Activated CD4-positive, alpha-beta T cell treated with anti-CD3 and anti-CD28 coated beads, Interleukin-2, amount 10 ng/mL, durations not matched to agents 7 days and 5 days (primary cell): ENCODE measurements at places on chromosomes 6 and 20.

DNA sequence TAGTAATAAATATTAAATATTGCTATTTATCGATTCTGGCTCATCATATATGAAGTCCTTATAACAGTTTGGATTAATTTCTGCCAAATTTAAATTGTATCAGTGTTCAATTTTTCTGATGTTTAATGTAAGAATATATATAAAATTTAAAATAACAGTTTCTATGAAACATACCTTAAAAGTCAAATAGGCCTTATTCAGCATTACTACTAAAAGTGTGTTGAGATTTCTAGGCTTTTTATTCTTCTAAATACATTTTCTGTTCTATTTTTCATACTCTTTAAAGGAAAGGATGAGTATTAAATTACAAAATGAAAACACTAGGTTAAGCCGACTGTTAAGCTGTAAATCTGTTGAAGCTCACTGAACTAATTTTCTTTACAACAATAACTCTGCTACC lies 13.6 kb downstream of the PERP start:
- no peak overlapping the region for H3K4me3 ChIP-seq
- peaks cover 3% of the 10 kb centered on the region for H3K36me3 ChIP-seq
- H3K27ac ChIP-seq: no peak overlapping the region

DNA sequence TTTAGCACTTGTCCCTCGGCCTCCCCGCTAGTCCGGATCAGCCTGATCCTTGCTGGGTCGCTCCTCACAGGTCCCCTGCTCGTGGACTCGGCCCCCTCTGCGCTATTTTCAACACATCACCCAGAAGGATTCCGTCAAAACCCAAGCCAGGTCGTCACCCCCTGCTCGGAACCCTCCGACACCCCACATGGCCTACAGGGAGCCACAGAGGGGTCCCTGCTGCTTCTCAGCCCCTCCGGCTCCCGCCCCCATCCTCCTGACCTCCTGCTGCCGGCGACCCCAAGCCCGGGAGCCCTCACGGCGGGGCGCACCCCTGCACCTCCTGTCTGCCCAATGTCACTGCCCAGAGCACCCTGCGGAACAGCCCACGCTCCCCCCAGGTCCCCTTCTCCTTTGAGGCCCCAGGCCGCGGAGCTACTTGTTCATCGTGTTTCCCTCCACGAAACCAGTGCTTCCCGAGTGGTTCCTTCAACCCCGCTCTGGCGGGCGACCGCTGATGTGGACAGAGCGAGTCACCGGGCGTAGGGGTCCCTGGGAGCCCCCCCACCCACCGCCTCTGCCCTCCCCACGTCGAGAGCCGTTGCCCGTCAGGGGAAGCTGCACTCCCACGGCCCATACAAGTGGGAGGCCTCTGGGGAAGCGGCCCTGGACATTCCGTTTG lies 638 bp upstream of the MYL9 start:
- no peaks in the 10 kb centered on the region for H3K36me3 ChIP-seq
- no peak overlapping the region for H3K4me3 ChIP-seq
- no peak for DNase-seq
- H3K27ac ChIP-seq: no peak overlapping the region
- no peaks in the 10 kb centered on the region for H3K4me1 ChIP-seq

DNA sequence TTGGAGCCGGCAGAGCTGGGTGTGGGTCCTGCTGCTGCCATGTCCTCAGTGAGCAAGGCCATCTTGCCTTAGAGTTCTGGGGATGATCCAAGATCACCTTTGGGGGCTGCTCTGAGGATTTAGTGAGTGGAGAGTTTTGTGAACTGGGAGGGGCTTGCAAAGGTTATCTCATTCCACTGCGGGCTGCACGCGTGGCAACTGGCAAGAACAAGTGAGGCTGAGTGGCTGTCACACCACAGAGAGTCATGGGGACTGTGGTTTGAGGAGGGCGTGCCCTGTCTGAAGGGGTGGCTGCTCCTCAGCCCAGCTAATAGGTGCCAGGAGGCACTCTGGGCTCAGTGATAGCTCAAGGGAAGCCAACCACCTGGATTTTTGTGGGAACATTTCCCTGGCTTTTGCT lies 37.6 kb downstream of the TTLL9 start:
- no peaks in the 10 kb centered on the region for H3K4me1 ChIP-seq
- peaks cover 6% of the 10 kb centered on the region for H3K27me3 ChIP-seq
- H3K27ac ChIP-seq: no peak overlapping the region
- no peak overlapping the region for H3K4me3 ChIP-seq

GRCh38 chr6:139117734-139118133 lies 17.1 kb upstream of the HECA start:
- H3K27ac ChIP-seq: no peak overlapping the region
- peaks cover 34% of the 10 kb centered on the region for H3K36me3 ChIP-seq
- H3K4me3 ChIP-seq: no peak overlapping the region
- peaks cover 46% of the 10 kb centered on the region for H3K4me1 ChIP-seq

GRCh38 chr20:34209111-34209510 lies 32.1 kb upstream of the ASIP start:
- H3K27ac ChIP-seq: no peak overlapping the region
- peaks cover 7% of the 10 kb centered on the region for H3K4me1 ChIP-seq
- no peak overlapping the region for H3K4me3 ChIP-seq
- DNase-seq: no peak
- peaks cover 3% of the 10 kb centered on the region for H3K36me3 ChIP-seq
- H3K27me3 ChIP-seq: peaks cover 7% of the 10 kb centered on the region

GRCh38 chr20:60806354-60806753 lies 445.7 kb upstream of the CDH4 start:
- H3K27ac ChIP-seq: no peak overlapping the region
- no peaks in the 10 kb centered on the region for H3K36me3 ChIP-seq
- H3K4me3 ChIP-seq: no peak overlapping the region
- DNase-seq: no peak
- no peaks in the 10 kb centered on the region for H3K27me3 ChIP-seq
- H3K4me1 ChIP-seq: no peaks in the 10 kb centered on the region
